Fibroblast of upper back skin (primary cell): ENCODE measurements at places on chromosomes 11 and 22.

GRCh38 chr11:133197425-133197824, 334.9 kb downstream of the OPCML start:
- DNase-seq = no peak

- no peak for DNase-seq
Observed at GRCh38 chr11:73586791-73587190, 11.1 kb downstream of the FAM168A start.

GRCh38 chr11:76167590-76167989, 38.7 kb downstream of the WNT11 start:
- peak; percentile 69 for DNase-seq

- no peak for DNase-seq
Observed at GRCh38 chr11:131845255-131845654, 474.8 kb downstream of the NTM start.

DNA sequence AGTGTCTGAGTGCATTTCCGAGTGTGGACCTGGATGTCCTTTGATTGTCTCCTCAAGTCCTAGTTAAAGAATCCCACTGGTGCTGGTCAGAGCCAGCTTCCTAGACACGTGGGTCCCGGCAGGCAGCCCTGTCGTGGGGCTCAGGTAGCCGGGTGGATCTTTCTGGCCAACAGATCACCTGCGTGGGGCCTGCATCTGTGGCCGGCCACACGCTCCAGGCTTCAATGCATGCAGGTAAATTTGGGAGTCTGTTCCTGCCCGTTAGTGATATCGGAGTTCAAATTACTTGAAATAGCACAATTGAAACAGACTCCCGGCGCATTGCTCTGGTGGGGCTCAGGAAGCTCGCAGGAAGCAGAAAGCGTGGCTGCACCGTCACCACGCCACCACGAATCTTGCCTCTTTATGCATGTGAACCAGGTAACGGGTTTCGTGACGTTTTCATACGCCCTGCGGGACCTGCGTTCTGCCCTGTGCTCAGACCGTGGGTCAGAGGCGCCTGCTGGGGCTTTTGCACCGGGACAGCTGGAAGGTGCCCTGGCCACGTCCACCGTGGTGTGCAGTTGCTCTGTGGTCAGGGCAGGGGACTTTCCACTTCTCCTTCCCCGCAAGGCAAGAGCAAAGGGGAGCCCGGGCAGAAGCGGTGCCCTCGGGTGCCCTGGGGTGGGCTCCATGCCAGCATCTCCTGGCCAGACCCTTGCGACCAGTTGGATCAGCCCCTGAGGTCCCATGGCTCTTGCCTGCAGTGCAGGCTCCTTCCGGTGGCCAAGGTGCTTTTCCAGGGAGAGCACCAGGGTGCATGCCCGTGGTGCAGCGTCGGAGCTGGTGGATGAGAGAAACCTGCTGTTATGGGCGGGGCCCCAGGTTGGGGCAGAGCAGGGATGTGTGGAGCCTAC, 803.5 kb downstream of the BRD1 start:
- no peak for DNase-seq
